GM23248 (cell line): ENCODE measurements at places on chromosomes 5 and 9. TPM values are rescaled to one million over a fixed set of nuclear protein-coding genes. Genes with fewer than 3 reads are reported as not detected.

GRCh38 chr9:2321523-2322148 lies 300.0 kb upstream of the VLDLR start:
- peak; percentile 20 for DNase-seq

DNA sequence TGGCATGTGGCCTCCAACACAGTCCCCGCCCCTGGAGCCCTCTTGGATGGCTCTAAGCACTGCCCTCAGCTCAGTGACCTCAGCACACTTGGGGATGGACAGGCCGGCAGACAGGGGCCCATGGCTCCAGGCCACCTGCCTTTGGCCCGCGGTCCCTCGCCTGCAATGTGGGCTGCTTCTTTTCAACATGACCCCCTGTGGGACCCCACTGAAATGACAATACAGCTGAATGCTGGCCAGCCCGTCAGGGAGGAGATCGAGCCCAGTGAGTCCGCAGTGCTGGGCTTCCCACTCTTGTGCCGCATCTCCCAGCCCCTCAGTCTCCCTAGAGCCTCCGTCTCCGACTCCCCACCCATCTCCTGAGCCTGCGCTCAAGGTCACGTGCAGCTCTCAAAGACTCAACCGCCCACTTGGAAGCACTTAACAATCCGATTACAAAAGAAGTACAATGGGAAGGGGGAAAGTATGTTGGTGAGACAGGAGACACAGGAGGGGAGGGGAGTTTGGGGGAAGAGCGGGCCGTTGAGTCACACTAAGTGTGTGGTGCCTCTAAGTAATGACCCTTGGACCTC lies 238.9 kb downstream of the HSPA4 start:
- no peak for DNase-seq

CNTNAP3B gene
- not detected in 2 replicates for polyA plus RNA-seq

- DNase-seq = no peak
Observed at GRCh38 chr5:119418606-119419100, 33.6 kb upstream of the HSD17B4 start.

GRCh38 chr5:114858665-114859437 lies 310.9 kb downstream of the TRIM36 start:
- no peak for DNase-seq

POU5F2 gene
- polyA plus RNA-seq = 0.08 and 0.16 TPM in 2 replicates

DNA sequence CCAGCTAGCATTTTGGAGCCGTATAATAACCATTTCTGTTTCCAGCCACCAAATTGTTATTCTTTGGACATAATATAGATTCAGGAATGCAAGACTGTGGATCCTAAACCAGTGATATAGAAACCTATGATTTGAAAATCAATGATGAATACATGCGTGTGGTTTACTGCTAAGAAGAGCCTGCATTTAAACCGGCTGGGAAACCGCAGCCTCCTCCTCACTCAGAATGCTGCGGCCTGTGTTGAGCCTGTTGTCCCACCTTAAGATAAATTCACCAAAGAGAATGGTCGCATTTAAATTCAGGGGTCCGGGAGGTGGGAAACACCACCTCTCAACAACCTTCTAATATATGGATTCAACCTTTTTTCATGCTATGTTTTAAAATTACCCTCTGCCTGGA lies 148.0 kb downstream of the MEF2C start:
- DNase-seq = no peak

DNA sequence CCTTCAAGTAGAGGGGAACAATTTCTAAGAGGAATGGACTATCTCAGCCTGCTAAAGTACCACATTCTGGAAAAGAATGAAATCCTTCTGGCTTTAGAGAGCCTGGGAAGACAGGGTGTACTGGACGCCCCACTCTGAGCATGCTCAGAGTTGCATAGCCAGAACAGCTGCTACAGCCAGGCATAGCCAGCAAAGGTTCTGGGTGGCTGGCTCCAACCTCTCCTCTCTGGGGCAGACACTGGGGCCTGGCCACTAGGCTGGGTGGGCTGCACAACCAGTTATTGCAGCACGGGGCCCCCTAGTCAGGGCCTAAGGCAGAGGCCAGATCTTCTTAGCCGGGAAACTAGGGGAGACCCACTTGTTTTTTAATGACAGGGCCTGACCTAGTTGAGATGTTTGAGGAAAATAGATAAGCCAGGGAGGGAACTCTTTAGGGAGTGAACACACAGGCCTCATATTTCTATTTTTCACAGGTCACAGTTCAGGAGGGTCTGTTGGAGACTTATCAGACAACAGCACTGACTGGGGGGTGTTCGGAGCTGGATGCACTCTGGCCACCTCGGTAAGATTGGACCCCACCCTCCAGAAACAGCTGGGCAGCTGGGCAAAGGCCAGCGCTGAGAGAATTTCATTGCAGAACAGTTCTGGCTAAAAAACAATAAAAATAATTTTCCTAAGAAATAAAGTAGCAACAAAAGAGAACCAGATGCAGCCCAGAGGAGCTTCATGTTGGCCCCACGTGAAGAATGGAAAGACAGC lies 142.9 kb downstream of the LPAR1 start:
- no peak for DNase-seq

- no peak for DNase-seq
Observed at GRCh38 chr5:175652741-175653663, 4.9 kb upstream of the HRH2 start.

DNA sequence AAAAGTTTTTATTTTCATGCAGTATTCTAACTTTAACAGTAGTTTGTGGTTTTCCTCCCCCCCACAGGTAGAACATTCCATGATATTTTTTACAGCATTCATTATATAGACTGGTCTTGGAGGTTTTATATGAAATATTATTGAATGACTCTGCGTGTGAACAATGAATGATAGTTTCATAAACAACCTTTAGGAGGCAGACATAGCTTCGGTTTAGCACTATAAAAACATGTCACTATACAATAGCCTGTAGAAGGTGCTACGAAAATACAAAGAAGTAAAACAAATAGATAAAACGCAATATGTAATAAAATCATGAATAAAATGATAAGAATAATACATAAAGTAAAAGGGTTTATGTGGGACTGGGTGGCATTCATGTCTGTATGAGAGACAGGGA lies 8.5 kb downstream of the KLF4 start:
- peak; percentile 57 for DNase-seq

CDC20B gene
- polyA plus RNA-seq = 0.20 TPM in 1 of 2 replicates, not detected in the other

DEPDC1B gene
- 2.5 and 3.0 TPM in 2 replicates for polyA plus RNA-seq

DNA sequence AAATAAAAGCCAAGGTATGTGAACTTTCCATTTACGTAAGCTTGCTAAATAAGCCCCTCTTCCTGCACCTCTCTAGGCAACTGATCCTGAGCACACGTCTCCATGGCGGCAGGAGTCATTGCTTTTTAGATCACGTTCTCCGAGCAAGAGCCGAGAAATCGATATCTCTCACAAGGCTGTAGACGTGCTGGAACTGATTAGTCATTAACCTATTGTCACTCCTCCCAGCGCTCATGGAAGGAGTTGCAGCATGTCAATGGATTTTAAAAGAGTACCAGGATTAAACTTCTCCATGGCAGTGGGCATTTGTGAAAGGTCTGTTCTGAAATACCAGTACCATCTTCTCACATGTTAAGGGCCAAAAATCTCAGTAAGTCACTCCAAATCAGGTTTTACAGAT lies 4.7 kb upstream of the ADCY2 start:
- DNase-seq = no peak

BSPRY gene
- polyA plus RNA-seq = not detected in 2 replicates

- no peak for DNase-seq
Observed at GRCh38 chr9:759541-759940, 82.0 kb upstream of the DMRT1 start.

PHYKPL gene
- 18.4 and 22.9 TPM in 2 replicates for polyA plus RNA-seq

GRCh38 chr5:91381774-91382359 lies 1.2 kb downstream of the ARRDC3 start:
- peak; percentile 95 for DNase-seq

SNCB gene
- not detected in 2 replicates for polyA plus RNA-seq

ADCY2 gene
- polyA plus RNA-seq = 0.11 TPM in 1 of 2 replicates, not detected in the other

GPR21 gene
- not detected in 2 replicates for polyA plus RNA-seq

PPIP5K2 gene
- 42.3 and 47.5 TPM in 2 replicates for polyA plus RNA-seq

TAF11L5 gene
- not detected in 2 replicates for polyA plus RNA-seq

GRCh38 chr5:84494453-84494852 lies 109.8 kb upstream of the EDIL3 start:
- peak; percentile 50 for DNase-seq

DNA sequence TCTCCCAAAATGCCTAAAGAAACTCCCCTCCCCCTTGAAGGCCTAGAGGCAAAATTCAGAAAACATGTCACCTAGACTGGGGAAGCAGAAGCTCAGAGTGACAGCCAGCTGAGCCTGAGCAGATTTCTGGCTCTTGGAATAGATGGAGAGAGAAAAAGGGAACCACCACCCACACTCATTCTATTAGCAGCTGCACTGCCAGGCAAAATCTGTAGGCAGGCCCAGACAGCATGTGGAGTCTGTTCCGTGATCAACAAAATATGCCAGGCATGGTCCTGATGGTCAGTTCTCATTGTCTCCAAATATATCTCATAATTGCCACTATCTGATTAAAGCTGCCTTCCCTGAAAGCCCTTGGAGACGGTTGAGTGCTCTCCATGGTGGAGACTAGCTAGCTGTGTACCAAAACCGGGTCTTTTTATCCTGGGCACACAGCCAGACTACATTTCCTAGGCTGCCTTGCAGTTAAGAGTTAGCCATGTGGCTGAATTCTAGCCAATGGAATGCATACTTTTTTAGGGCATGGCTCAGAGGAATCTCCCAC lies 131.7 kb upstream of the GPR151 start:
- DNase-seq = peak; percentile 18

GRIN3A gene
- not detected in 2 replicates for polyA plus RNA-seq

DNA sequence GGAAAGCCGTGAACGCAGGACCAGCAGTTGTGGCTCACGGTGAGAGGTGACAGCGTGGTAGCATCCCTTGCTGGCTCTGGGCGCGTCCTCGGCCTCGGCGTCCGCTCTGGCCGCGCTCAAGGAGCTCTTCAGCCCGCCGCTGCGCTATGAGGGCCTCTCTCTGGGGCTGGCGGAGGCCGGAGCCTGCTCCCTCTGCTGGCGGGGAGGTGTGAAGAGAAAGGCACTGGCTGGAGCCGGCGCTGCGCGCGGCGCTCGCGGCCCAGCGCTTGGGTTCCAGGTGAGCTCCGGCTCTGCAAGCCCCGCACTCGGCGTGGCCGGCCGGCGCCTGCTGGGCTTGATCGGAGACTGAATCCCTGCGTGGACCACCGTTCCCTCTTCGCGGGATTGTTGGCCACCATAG lies 705.6 kb downstream of the SEMA5A start:
- no peak for DNase-seq

CTNNAL1 gene
- polyA plus RNA-seq = 111 and 119 TPM in 2 replicates

- no peak for DNase-seq
Observed at GRCh38 chr5:89128906-89129625, 246.1 kb upstream of the MEF2C start.

DNA sequence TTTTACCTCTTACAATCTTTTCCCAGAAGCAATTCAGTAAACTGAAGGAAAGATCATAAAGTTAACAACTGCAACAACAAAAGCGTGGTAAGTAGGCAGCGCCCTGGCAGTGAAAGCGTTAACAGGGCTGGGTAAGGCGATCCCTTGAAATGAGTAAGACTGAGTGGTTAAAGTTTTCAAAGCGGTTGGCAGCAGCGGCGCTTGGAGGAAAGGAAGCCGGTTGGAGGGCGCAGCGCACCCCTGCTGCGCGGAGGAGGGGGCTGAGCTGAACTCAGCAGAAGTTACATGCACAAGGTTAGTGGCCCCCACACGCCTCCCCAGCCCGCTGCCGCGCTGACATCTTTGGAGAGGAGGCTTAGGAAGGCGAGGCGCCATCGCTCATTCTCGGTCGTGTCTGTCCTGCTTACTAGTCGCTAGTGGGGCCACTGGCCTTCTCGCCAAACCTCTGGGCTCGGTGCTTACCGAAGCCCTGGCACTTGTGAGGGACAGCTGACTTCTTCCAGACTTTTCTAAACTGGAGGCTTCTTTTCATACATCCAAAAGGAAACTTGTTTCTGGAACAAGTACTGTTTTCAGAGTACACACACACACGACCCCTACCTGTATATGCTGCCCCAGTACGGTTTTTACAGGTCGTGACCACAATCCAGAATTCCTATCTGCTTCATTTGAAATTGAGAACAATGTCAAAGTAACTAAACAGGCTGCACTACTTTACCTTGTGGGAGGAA lies at the start of gene SH3RF2:
Gene SH3RF2 (plus strand): TSS at position 178 of the 731 bp plus-strand sequence. CDS start 1,351 bp downstream, outside the sequence.
- peak; percentile 80 for DNase-seq

DNA sequence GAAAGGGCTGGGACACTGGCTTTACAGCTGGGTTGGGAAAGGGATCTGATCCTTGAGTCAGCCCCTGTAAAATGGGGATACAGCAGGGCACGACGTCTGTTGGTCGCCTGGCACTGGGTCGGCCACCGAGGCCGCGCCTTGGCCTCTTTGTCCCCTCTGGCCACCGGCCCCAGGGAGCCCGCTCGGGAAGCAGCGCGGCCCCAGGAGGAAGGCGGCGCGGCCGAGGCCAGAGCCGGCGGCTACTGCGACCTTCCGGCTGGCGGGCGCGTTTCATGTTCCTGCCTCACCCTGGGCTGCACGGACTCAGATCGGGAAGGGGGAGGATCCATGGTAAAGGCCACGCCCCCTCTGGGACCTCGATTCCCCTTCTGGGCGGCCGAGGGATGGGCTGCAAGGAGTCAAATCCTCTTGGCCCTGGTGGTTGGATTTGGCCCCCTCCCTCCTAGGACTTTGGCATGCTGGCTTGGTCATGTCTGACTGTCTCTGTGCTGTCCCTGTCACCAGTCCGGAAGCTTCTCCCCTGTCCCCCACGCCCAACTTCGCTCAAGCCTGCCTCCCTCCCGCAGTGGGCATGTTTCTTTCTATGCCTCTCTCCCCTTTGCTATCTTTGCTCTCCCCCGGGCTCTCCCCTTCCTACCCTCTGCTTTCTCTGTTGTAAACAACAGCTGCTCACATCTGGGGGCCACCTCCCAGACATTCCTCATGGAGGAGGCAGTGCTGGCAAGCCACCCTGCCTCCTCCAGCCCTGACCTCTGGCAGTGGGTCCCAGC lies 25.8 kb downstream of the FPGS start:
- peak; percentile 87 for DNase-seq

GARIN3 gene
- not detected in 2 replicates for polyA plus RNA-seq

PCDHA8 gene
- polyA plus RNA-seq = not detected in 2 replicates

DNA sequence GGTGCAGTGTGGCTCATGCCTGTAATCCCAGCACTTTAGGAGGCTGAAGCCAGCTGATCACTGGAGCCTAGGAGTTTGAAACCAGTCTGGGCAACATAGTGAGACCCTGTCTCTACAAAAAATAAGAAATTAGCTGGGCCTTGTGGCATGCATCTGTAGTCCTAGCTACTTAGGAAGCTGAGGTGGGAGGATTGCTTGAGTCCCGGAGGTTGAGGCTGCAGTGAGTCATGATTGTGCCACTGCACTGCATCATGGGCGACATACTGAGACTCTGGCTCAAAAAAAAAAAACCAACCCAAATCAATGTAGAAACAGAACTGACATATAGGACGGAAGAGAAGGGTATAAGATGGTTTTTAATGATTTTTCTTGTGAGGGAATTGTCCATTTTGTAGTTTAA lies 27.7 kb downstream of the G3BP1 start:
- peak; percentile 58 for DNase-seq

PKD2L2 gene
- not detected in 2 replicates for polyA plus RNA-seq

SPAAR gene
- 0.23 and 0.39 TPM in 2 replicates for polyA plus RNA-seq

- no peak for DNase-seq
Observed at GRCh38 chr5:154118385-154118784, 72.1 kb upstream of the GALNT10 start.

DNA sequence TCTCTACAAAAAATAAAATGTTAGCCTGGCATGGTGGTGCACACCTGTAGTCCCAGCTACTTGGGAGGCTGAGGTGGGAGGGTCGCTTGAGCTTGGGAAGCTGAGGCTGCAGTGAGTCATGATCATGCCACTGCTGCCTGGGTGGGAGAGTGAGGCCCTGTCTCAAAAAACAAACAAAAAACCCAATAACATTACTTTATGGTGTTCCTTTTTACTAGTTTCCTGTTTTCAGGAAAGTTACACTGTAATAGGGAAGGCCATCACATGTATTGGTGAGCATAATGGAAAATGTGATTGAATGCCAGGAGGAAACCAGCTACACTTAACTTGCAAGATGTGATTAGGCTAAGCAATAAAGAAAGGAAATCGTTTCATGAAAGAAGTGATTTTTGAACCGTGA lies 42.7 kb downstream of the SV2C start:
- no peak for DNase-seq
